Activated T-helper 1 cell treated with Interleukin-2 at 50 U/mL for 16 hours (primary cell): ENCODE measurements at places on chromosomes 7 and 10.

GRCh38 chr7:105584165-105584564, 2.9 kb upstream of the EFCAB10 start:
- no peak for DNase-seq

GRCh38 chr7:74262639-74263398, 8.6 kb upstream of the RFC2 start:
- DNase-seq, result no peak

- DNase-seq, result no peak
Measured at GRCh38 chr10:106996510-106996909, 168.0 kb downstream of the SORCS1 start.

- DNase-seq, result no peak
Measured at GRCh38 chr10:10870523-10871241, 147.0 kb upstream of the CELF2 start.

DNA sequence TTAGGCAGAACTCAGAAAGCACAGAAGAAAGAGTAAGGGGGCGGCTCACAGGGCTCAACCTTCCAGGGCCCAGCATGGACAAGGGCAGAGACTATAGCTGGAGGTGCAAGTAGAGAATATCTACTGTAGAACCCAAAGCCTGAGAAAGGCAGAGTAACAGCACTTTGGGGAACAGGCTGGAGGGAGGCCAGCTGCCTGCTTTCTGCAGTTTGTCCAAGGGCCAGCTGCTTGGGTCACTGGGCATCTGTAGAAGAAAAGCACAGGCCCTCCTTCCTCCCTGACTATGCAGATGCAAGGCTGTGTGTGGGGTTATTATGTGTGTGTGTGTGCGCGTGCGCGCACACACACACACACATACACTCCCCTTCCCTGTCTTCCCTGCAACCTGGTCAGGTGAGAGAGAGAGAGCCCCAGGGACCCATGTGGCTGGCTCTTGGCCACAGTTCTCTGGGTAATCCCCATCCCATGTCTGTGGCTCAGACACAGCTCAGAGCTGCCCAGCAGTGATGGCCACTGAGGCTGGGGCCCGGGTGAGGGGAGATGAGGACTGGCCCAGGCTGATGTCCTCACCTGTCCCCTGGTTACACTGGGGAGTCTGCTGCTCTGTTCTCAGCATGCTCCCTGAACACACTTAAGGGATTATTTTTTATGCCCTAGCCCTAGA, 9.0 kb downstream of the ADRA2A start:
- DNase-seq, result no peak

DNA sequence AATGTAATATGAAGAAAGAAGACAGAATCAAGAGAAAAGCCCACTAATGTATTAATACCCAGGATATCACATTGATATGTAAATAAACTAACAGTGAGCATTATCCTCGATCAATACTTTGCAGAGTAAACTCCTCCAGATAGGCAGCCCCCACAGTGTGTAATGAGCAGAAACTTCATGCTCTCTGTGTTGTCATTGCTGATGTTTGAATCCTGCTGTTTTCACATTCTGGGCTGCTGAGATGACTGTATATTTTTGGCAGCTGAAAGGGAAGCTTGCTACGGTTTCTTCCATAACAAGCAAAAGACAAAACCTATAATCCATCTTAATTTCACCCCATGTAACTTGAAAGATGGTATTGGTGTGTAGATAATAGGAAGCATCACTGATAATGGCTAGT, 15.3 kb upstream of the THSD7A start:
- no peak for DNase-seq

DNA sequence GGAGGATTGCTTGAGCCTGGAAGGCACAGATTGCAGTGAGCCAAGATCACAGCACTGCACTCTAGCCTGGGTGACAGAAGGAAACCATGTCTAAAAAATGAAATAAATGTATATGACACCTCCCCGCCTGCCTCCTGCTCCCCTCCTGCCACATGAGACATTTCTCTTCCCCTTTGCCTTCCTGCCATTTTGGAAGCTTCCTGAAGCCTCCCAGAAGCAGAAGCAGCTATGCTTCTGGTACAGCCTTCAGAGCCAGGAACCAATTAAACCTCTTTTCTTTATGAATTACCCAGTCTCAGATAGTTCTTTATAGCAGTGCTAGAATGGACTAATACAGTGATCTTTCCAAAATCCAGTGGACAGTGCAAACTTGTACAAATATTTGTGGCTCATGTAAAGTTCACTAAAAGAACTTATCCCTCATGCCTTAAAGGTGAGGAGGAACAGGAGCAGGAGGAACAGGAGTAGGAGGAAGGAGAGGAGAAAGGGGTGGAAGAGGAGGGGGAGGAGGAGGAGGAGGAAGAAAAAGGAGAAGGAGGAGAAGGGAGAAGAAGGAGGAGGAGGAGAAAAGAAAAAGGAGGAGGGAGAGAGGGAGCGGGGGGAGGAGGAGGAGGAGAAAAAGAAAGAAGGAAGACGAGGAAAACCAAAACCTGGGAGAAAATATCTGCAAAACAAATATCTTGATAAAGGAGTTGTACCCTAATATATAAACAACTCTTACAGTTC, 2.8 kb upstream of the ABI1 start:
- DNase-seq, result no peak
